CD4-positive, alpha-beta T cell treated with Interleukin-15 for 4 hours (primary cell): ENCODE measurements at places on chromosomes 16 and 17.
A peak's percentile ranks its signal among the peaks of the same experiment; 100 is the strongest.

DNA sequence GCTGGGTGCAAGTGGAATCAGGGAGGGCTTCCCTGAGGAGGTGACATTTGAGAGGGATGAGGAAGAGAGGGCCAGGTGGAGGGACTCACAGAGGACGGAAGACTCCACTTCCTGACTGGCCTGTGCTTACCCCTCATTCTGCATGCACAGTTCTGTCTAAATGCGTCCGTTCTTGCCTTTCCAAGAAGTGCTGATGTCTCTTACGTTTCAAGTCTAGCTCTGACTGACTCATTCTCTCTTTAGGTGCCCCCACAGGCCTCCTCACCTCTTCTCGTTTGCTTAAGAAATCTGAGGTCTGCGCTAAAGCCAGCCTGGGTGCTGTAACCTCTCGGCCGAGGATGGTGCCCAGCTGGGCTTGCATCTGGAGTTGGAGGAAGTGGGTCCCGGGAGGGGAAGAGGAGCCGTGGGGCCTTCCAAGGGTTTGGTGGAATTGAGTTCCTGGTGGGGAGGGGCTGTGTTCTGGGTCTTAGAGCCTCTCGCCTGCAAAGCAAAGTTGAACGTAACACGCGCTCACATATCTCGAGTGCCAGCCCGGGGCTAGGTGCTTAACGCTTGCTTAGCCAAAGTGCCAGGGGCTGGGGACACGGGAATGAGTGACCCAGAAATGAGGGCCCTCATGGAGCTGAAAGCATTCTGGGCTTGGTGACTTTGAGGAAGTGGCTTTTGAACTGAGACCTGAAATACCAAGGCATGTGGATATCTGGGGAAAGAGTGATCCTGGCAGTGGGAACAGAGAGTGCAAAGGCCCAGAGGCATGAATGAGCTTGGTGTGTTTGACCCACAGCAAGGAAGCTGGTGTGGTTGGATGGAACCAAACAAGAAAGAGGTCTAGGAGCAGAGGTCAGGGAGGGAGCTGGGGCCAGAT lies 4.8 kb downstream of the IL4R start:
- peak; percentile 78 for DNase-seq

- DNase-seq, result no peak
Observed at GRCh38 chr16:78763821-78764440, 664.5 kb downstream of the WWOX start.

GRCh38 chr17:36616061-36617029 lies 15.0 kb downstream of the MRM1 start:
- DNase-seq, result no peak

DNA sequence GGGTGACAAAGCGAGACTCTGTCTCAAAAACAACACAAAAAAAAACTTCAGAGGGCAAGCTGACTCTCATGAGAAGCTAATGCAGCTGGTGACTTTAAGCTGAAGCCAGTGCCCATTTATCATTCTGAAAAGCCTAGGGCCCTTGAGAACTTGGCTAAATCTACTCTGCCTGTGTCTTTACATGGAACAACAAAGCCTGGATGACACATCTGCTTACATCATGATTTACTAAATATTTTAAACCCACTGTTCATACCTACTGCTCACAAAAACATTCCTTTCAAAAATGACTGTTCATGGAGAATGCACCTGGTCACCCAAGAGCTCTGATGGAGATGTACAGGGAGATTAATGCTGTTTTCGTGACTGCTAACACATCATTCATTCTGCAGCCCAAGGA lies 6.1 kb upstream of the ALOX12 start:
- no peak for DNase-seq

- DNase-seq, result no peak
Observed at GRCh38 chr16:49516382-49517036, 142.9 kb downstream of the C16orf78 start.

GRCh38 chr17:9959377-9959981 lies 54.4 kb upstream of the RCVRN start:
- no peak for DNase-seq

DNA sequence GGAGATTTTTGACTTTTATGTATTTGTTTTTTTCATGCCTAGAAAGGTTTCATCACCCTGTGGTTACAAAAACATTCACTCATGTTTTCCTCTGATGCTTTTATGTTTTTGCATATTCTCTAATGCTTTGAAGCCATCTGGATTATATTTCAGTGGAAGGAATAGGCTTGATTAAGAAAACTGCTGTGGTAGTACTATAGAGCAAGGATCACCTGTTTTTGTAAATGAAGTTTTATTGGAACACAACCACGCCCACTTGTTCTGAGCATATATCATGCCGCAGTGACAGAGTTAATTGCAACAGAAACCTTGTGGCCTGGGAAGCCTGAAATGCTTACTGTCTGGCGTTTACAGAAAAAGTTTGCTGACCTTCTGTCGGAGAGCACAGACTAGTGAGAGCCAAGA lies 11.5 kb downstream of the COX10 start:
- no peak for DNase-seq

GRCh38 chr16:77500286-77500598 lies 65.4 kb upstream of the ADAMTS18 start:
- DNase-seq, result no peak

- no peak for DNase-seq
Observed at GRCh38 chr16:29313559-29314048, 92.9 kb downstream of the NPIPB11 start.

DNA sequence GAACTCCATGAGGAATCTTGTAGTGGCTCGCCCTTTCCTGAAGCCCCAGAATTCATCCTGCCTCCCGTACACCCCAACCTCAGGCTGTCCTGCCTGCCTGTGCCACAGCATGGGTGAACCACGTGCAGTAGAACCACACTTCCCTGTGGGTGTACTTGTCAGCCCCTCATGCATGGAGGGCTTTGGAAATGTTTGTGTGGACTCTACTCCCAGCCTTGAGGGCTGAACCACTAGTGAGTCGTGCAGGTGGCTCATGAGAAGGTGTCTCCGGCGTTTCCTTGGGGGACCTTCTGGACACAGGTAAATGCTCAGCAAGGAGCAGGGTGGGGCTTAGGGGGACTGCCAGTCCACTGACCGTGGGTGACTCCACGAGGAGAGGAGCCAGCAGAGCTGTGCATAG lies 58.7 kb upstream of the ADORA2B start:
- DNase-seq, result no peak

DNA sequence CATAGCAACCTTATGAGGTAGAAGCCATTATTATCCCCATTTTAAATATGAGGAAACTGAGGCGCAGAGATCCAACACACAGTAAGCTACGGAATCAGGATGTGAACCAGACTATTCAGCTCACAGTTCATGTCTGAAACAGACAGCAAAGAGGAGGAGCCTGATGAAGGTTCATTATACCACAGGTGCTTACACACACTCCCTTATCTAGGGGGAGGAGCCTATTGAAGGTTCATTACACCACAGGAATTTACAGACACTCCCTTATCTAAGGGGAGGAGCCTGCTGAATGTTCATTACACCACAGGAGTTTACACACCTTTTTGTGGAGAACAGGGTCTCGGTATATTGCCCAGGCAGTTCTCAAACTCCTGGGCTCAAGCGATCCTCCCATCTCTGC lies 21.9 kb downstream of the C16orf95 start:
- DNase-seq, result no peak

GRCh38 chr17:17491546-17491988 lies 4.6 kb downstream of the RASD1 start:
- DNase-seq, result no peak

DNA sequence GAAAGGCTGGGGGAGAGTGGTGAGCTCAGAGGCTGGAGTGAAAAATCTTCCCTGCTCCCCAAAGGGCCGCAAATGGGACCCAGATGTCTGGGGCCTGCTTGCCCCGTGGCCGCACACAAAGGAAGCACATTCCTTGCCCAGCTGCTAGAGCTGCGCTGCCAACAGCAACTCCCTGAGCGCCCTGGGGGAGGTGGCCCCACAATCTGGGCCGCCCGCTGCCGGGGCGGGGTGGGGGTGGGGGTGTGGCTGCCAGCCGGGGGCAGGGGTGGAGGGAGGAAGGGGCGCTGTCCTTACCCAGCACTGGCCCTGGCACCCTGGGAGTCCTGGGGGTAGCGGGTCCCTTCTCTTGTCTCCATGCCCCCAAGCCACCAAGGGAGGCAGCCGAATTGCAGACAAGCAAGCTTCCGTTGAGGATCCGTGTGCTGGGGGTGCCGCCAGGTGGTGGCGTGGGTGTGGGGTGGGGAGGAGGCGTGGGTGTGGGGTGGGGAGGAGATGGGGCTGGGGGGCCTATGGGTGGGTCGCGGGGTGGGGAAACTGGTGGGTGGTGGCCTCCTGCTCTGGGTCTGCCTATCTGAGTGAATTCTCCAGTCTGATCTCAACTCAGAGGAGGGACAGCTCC lies 48.4 kb upstream of the PABPN1L start:
- no peak for DNase-seq

DNA sequence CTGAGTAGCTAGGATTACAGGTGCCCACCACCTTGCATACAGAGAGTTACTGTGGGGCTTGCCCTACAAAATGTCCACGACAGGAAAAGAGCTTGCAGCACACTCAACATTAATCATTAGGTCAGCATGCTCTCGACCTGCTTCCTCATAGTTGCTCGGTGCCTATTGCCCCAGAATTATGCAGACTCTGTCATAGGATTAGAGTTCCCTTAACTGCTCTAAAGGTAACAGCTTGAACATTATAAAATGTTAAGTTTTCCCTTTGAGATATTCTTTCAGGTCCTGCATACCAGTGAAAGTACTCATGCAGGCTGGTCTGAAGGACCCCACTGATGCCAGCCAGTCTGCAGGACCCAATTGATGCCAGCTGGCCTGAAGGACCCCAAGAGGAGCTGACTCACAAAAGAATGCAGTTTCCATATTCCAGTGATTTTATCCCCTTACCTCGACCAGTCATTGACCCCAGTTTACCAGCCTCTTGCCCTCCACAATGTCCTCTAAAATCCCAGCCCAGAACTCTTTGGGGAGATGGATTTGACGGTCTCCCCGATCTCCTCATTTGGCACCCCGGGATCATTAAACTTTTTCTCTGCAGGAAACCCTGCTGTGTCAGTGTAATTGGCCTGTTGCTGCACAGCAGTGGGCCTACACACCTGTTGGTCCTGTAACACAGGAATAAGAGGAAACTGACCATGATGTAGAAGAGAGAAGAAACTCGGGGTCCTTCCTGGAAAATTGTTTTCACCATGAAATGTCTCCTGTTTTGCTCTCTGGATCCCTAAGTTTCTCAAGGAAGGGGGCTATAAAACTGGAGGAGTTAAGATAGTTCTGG lies 10.6 kb downstream of the ICAM2 start:
- DNase-seq, result no peak

GRCh38 chr16:22782314-22782713 lies 31.6 kb upstream of the HS3ST2 start:
- DNase-seq, result no peak

DNA sequence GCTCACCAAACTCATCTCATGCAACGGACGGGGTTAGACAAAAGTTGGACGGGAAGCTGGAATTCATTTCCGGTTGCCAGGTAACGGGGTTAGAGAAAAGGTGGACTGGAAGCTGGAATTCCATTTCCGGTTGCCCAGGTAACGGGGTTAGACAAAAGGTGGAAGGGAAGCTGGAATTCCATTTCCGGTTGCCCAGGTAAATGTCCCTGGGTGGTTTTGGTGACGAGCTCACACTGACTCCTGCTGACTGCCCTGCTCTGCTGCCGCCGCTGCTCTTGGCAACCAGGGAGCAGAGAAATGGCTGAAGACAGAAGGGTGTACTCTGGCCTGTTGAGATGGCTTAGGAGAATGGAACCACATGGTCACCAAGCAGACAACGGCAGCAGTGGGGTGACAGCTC lies 170.3 kb upstream of the RPH3AL start:
- DNase-seq, result no peak

DNA sequence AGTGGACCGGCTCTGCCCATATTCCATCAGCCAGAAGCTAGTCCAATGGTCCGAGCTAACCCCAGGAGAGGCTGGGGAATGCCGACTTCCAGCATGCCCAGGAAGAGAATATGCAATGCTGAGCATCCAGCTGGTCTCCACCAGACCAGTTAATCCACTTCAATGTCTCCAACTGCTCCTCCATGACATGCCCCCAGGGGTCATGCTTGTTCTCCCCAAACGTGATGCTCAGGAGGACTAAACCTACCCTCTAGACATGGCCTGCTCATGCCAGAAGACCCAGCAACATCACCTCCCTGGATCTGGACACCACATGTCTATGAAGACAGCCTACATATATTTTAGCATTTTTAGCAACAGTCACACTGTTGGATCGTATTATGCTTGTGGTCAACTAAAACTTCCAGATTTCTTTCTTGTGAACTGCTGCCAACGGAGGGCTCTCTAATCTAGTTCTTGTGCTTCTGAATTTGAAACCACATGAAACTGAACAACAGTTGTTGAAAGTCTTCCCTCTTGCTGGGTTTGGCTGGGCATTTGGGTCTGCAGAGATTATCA lies 245.1 kb downstream of the SOX9 start:
- no peak for DNase-seq

DNA sequence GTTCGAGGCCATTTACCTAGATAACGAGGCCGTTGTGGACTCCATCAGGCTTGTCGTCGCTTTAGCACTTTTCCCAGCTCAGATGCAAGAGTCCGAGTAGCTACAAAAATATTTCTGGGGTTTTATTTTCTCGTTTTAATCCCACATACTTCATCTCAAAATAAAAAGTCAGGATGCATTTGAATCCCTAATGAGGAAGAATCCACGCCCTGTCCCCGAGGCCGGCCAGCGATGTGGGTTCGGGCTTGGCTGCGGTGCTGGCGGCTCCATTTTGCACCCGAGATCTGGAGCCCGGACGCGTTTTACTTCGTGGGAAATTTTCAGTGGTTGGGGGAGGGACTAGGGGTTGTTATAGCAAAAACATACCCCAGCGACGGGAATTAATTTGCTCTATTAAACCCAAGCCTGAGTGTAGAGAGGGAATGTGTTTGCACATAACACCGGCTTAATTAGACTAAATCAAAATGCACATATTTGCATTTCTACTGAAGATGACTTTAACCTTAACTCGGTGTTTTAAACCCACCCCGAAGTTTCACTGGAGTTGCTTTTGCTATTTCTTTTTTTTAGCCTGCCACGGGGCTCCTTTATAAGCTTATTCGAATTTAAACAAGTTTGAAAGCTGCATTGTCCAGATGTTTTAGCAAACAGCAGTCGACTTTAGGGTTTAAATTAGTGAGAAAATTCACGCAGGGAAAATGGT lies 4.8 kb downstream of the IRX5 start:
- DNase-seq, result no peak
